ENCODE measurements at places on chromosomes 11 and 22.
A peak's percentile ranks its signal among the peaks of the same experiment; 100 is the strongest.

DNA sequence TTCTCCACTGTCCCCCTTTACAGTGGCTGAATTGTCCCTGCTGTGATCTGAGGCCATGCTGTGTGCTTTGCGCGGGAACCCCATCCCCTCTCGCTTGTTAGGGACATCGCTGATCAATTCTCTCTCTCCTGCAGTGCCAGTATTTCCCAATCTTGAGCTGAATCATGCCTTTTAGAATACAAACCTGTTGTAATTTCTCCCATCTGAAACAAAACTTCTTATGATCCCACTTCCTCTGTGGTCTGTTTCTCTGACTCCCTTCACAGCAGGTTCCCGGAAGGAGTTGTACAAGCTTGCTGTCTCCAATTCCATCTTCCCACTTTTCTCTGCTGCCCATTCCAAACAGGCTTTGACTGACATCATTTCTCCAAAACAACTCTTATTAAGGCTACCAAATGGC lies 16.8 kb downstream of the ADAMTS15 start:
- no peak for DNase-seq

DNA sequence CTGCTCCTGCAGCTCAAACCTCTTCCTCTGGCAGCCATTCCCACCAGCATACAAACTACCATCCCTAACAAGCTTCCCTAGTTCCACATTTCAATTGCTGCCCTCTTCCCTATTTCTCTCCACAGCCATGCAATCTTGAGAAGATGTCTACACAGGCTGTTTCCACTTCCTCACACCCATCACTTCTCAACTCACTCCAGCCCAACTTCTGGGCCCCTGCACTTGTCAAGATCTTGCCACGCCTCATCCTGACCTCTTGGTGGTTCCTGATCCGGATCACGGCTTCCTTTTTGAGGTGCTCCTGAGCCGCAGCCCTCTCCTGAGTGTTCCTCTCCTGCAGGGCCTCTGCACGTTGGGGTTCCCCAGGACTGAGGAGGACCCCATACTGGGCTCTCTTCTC lies 22.6 kb downstream of the RPL27A start:
- DNase-seq = no peak

- DNase-seq = peak; percentile 26
Observed at GRCh38 chr11:57546869-57547475, 9.6 kb downstream of the SMTNL1 start.

DNA sequence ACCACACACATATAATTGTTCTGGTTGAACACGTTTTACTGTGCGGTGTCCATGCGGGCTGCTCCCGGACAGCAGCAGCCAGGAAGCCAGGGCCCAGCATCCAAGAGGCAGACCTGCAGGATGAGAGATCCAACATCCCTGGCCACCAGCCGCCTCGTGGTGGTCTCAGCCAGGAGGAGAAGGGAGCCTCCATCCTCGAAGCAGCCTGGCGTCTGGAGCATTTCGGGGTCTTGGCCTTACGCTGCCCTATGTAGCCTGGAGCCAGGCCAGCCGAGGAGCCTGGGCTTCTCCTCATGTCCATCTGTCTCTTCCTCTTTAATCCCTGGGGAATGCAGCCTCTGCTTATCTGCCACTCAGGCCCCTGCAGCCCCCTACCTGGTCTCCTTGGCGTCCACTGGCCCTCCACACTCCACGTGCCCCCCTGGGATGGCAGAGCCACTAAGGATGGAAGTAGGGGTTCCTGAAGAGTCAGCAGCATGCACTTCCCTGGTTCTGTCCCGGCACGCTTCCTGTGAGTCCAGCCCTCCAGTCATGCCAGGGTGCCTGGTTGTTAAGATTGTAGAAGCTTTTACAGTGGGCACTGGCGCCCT lies 253.2 kb downstream of the TBC1D22A start:
- no peak for DNase-seq

DNA sequence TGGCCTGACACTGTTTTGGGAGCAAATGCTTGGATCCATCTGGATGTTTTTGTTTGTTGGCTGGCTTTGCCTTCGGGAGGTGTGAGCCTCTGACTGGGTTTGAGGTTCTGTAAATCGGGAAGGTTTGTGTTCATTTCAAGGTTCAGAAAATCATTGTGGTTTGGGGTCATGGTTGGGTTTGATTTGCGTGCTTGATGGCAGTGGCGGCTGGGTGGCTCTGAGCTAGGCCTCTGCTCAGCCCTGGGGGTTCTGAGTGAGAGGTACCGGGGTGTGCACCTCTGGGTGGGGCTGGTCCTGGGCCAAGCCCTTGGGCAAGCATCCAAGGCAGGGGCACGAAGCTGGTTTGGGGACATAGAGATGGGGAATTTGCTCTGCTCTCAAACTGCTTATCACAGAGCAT lies 37.0 kb upstream of the ALX4 start:
- no peak for DNase-seq

GRCh38 chr22:20223421-20224255 lies 44.5 kb downstream of the RTN4R start:
- DNase-seq = no peak

DNA sequence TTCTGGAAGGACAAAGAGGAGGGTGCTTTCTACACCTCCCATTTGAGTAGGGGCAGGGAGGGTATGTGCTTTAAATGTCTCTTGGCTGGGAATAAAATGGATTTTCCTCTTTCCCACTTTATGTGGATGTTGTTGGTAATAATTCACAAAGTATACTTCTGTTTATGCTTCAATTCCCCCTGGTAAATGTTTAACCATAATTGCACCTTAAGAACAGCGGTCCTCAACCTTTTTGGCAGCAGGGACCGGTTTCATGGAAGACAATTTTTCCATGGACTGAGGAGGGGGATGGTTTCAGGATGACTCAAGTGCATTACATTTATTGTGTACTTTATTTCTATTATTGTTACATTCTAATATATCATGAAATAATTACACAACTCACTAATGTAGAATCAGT lies 4.0 kb upstream of the TP53AIP1 start:
- DNase-seq = no peak

DNA sequence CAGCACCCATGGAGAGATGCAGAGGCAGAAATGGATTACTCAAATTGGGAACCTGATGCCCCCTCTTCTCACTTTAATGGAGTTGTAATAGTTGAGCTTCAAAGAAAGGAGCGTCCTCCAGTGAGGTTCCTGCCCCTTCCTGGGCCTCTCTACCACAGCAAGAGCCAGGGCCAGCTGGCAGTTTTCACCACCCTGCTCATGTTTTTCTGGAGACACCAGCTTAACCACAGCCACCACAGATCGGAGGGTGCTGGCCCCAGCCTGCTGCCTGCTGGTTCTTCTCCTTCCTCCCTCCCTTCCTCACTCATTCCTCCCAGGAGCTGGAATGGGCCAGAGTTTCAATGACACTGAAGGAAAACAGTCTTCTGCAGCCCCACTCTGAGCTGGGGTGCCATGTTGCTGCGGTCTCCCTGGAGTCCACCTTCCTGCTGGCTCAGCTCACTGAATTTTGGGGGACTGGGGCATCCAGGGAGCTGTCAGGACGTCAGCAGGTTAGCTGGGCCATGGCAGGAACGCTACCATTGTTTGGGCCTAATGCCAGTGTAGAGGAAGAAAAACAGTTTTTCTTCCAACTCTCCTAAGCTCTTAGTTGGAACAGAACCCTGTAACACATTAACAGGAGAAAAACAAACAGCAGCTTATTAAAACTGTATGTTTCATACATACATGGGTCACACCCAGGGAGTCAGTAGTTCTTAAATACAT lies 57.7 kb downstream of the TRAF6 start:
- DNase-seq = no peak

DNA sequence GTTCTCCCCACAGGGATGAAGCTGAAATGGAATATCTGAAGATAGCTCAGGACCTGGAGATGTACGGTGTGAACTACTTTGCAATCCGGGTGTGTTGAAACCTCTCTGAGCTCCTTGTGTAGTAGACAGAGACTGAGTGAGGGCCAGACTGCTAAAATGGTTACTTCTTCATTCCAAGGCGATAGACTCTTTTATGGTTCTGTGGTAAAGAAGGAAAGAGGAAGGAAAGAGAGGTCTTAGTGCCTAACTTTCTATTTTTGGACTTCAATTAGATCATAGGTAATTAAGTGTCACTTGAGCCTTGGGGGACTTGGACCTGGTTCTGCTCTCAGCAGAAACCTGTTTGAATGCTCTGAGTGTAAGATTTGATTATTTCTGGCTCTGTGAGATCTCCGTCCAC lies 54.7 kb downstream of the NF2 start:
- no peak for DNase-seq

DNA sequence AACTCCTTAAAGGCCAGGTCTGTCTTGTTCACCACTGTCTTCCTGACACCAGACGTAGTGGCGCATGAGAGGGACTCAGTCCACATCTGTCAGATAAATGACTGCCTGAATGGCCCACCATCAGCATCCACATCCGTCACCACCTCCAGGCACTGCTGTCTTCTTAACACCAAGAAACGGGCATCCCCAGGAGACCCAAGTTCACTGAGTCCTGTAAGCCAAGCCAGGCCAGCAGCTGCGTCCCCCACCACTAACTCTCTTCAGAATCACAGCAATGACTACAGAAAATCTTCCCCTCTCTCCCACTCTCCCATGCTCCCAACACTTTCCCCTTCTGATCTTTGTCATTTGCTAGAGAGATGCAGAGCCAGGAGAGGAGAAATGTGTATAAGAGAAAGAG lies 47.3 kb upstream of the LRRC32 start:
- DNase-seq = no peak

DNA sequence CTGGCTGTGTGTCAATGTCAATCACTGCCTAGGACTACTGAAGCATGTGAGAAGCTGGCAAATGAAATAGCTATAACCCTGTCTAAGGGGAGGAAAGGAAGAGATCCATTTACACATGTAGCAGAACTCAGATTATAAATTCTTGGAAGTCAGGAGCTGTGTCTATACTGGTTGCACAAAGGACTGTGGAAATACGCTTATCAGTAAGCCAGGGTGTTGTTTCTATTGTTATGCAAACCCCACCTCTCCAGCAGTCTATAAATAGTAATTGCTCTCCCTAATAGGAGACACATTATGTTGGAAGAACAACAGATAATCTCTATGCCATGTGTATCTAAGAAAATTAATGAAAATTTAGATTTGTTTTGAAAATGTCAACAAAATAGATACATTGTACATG lies 693.4 kb upstream of the CCDC90B start:
- no peak for DNase-seq

DNA sequence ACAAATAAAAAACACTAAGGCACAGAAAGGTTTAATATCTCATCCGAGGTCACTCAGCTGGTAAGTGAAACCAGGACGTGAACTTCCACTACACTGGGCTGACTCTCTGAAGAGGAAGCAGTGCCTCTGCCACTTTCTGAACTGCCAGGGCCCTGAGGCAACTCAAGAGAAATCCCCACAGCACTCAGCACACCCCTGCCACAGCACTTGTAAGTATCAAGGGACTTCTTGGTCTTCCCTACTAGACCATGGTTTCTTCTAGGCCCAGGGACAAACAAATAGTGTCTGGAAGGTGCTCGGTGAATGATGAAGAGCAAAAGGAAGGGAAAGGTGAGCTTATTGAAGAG lies 49.7 kb downstream of the RPL27A start:
- DNase-seq = no peak

DNA sequence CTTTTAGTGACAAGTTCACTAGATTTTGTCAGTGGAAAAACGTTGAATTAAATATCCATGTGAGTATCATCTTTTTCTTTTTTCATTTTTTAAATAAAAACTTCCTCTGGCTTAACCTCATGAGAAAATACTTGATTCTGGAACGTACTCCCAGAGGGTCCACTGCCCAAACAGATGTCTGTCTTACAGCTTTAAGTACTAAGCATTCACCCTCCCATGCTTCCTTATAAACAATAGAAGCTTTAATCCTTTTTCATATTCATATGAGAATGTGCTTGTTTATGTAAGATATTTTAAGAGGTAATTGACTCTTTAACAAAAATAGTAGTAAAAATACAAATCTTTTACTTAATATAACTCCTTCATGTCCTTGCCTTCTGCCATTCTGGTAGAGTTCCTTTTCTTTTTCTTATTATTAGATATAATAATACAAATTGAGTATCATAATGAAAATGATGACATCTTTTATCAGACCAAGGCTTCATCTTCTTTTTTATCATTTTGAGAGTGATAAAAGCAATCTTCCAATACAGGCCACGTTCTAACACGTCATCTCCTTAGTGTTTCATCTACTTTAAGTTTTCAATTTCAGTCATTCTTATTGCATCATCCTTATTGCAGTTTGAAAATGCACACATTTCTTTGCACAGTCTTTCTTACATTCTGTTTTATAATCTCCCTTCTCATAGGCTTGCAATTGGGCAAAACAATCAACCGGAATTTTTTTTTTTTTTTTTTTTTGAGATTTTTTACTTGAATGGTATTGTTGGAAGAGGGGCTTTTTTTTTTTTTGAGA lies 69.5 kb upstream of the MYO18B start:
- DNase-seq = peak; percentile 66

DNA sequence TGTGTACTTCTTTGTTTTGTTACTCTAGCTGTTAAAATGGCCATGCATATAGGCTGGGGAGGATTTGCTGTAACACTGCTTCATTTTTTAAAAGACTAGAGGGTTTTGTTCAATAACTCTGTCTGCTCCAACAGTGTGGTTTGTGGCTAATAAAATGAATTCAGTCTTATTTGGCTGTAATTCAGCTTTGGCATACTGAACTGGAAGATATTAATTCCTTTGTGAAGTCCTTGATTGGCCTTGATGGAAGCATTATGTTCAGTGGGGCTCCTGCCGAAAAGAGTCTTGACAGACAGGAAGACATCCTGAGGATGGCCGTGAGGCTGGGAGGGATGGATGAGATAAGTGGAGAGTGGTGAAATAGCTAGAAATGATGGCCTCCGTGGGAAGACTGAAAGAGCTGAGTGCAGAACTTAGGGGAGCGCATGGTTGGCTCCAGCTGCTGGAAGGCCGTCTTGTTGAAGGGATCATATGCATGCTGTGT lies 44.8 kb upstream of the MYO18B start:
- DNase-seq = no peak

DNA sequence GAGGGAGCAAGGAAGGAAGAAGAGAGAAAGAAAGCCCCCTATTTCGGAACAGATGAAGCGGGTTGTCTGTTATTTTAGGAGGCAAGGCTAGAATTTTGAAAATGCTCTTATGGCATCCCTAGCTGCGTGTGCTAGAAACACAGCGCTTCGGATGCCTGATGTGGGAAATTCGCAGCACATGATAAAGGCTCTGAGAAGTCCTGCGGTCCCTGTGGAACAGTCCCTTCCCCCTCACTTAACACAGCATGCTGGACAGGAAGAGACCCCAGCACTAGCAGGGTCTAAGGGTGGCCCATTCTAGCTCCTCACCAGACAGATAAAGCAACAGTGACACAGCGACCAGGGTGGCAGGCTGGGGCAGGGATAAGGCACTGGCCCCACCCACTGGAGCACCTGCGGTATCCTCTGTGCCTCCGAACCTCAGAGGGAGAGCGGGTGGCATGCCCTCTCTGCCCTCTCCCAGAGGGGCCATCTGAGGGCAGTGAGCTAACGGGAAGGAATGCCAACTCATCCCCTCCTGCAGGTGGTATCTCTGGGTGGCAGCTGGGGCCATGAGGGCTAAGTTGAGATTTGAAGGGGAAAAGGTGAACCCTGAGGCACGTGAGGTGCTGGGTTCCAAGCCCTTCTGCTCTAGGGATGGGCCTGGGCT lies 75.7 kb downstream of the SCUBE1 start:
- DNase-seq = peak; percentile 37

Measured in erythroblast (primary cell).